ENCODE measurements at places on chromosomes 2 and 18.
A peak's percentile ranks its signal among the peaks of the same experiment; 100 is the strongest.

GRCh38 chr2:240369801-240370585 lies 65.5 kb upstream of the GPC1 start:
- DNase-seq = no peak

DNA sequence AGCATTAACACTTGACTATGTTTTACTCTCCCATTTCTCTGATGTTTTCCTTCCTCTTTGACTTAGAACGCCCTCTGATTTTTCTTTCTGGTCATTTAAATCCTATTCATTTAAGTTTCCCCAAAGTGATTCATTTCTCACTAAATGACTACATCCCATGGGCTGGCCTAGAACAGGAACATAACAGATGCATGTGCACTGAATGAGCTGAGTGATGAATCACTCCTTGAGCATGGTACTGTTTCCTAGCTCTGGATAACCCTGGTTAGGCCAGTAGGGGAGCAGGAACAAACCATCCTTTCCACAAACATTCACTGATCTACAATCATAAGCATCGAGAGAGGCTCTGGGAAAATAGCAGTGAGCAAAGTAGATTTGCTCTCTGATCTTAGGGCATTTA lies 221.9 kb upstream of the SETBP1 start:
- DNase-seq = no peak

DNA sequence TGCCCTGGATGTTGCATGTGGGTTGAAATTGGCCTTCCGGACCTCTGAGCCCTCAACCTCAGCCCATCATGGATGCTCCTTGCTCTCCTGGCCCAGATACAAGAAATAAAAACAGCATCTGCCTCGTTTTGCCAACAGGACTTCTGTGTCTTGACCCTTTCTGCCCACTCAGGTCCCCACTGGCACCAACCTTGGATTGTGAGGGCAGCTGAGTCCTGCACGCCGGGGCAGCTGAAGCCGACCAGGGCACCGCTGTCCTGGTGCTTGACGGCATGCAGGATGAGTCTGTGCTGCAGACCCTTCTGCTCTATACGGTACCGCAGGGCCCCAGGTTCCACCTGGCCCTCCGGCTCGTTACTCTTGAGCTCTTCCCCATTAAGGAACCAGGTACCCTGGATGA lies 4.7 kb downstream of the OBSL1 start:
- DNase-seq = no peak

GRCh38 chr2:35585972-35586371 lies 769.6 kb upstream of the CRIM1 start:
- no peak for DNase-seq

DNA sequence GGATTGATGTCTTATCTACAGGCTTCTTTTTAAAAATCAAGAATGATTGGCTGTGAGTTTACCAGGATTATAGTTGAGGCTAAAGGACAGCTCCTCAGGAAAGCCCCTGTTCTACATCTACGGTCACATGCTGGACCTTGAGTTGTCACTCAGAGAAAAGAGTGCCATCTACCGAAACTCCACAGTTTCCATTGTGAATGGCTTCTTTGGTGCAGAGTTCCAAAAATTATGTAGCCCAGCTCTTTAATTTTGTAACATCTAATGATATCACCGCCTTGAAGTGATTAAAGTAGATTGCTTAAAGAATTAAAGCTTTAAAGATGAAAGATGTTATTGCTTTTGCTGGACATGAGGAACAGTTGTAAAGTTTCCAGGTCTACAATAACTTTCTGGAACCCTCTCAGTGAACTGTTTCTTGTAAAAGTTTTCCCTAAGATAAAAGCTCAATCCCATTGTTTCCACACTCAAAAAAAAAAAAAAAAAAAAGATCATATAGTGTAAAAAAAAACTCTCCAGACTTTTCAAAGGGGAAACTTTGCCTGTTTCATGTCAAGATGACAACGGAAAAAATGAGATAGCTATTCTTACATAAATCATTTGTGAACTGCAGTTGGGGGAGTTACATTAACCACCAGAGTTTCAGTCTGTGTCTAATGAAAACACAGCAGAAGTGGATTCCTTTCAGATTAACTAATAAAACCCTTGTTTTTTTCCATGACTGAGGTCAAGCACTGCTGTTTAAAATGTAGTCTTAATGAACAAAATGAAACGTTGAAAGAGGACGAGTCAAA lies 4.3 kb downstream of the COL3A1 start:
- no peak for DNase-seq

DNA sequence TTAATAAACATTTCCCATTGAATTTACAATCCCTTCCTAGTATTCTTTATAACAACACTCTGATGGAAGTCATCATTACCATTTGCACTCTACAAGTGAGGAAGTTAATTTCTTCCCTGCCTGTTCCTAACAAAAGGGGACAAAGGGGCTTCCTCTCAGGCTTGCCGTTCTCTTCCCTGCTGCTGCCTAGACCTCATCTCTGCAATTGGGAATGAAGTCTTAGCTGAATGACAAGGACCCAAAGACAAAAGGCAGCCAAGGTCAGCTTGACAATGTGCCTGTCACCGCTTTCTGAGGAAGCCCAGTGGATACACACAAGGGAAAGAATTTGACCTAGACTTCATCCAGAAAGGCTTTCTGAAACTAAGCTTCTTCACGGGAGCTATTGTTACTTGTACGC lies 416.4 kb downstream of the CMPK2 start:
- DNase-seq = no peak

- no peak for DNase-seq
These were observed 8.5 kb upstream of the CELF4 start for GRCh38 chr18:37574113-37574512.

- DNase-seq = peak; percentile 58
These were observed 168.2 kb downstream of the FAM210A start for GRCh38 chr18:13558124-13558523.

DNA sequence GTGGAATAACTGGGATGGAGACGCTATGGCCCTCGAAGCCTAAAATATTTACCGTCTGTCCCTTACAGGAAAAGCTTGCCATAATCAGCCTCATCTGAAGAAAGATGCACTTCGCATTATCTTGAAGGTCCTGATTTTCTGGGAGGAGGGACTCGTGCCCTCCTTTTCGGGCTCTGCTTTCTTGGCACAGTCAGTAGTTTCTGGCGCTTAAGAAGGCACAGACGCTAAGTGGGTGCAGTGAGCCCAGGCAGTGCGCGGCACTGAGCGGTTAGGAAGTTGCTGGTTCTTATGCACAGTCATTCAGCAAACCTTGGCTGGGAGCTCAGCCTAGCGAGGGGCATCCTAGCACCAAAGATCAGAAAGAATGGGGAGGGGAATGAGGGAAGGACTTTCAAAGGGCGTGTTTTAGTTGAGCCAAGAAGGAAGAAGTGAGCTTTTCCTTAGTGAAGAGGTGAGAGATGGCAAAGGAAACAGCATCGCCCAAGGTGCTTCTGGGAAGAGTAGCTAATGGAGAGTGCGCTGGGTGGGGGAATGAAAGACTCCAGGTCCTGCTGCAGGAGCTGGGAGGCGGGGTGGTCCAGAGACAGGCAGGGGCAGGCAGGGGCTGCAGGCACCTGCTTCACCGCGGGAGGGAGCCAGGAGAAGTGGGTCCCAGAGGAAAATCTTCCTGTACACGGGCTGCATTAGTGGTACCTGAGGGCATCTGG lies 64.1 kb downstream of the ZCCHC2 start:
- DNase-seq = no peak

DNA sequence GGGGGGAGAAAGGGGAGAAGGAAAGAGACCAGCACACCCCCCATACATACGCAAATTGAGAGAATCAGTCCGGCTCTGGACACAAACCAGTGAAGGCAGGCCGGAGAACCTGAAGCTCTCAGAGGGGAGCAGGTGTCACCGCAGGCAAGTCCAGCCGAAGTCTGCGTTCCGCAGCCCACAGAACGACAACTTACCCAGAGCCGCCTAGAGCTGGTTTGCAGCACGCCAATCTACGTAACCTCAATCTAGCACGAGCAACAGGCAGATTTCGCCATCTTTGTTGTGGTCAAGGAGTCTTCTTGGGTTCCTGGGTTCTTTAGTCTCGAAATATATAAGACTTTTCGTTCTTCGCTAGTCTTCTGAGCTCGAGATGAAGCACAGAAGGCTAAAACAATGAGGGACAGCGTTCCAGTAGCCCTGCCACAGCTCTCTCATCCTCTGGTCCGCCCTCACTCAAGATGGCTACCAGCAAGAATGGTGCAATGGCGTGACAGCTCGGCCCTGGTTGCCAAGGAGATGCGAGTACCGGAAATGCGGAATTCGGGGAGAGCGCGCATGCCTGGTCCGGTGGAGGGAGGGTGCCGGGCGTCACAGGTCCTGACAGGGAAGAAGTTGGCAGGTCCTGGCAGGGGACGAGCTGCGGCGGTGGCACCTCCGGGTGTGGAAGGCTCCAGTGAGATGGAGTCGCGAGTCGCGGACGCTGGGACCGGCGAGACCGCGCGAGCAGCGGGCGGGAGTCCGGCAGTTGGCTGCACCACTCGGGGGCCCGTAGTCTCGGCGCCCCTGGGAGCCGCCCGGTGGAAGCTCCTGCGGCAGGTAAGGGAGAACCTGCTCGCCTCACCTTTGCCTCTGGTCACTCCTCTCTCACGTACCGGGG lies at the start of the genes CAMKMT and PREPL:
Gene CAMKMT, plus strand, starts transcription at position 618 of the 877 bp plus-strand sequence.
Gene PREPL, minus strand, starts transcription at position 165 of the 877 bp plus-strand sequence. CDS start 15,152 bp downstream, outside the sequence.
- DNase-seq = peak; percentile 98

- peak; percentile 72 for DNase-seq
These were observed 1.2 kb downstream of the RTKN start for GRCh38 chr2:74440378-74441169.

GRCh38 chr2:220465700-220466099 lies 838.3 kb downstream of the SLC4A3 start:
- DNase-seq = no peak

DNA sequence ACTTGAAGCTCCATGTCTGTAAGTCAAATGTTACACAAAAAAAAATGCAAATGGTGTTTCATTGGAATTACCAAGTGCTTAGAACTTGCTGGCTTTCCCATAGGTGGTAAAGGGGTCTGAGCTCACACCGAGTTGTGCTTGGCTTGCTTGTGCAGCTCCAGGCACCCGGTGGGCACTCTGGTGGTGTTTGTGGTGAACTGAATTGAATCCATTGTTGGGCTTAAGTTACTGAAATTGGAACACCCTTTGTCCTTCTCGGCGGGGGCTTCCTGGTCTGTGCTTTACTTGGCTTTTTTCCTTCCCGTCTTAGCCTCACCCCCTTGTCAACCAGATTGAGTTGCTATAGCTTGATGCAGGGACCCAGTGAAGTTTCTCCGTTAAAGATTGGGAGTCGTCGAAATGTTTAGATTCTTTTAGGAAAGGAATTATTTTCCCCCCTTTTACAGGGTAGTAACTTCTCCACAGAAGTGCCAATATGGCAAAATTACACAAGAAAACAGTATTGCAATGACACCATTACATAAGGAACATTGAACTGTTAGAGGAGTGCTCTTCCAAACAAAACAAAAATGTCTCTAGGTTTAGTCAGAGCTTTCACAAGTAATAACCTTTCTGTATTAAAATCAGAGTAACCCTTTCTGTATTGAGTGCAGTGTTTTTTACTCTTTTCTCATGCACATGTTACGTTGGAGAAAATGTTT lies 97.9 kb upstream of the IL1R2 start:
- no peak for DNase-seq

DNA sequence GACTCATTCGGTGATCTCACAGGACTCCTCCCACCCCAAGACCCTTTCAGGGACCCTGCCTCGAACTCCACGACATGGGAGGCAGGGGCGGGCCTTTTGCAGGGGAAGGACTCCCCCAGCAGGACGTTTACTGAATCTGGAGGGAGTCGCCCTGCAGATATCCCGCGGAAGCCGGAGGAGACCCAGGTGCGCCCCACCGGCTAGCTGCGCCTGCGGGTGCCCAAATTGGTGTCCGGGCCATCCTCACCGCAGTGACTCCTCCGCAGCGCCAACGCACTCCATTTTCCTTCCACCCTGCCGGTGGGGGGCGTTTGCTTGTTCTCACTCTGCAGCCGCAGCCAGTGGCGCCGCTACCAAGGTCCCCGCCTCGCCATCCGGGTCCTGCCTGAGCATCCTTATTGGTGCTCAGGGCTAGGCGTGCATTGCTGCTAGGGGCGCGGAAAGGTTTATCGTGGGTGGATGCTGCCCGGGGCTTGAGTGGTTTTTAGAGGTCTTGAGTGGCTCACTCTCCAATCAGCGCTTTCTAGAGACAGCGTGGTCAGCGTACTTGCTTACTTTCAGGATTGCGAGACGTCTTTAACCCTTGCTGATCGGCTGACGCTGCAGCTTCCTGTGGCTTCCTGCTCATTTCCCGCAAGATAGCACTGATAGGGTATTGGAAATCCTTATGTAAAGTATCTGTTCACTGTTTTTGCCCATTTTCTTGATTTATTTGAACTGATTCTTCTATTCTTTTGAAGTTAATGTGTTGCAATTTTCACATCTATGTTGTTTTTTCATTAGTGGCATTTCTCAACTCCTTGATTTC lies 81.4 kb downstream of the BIN1 start:
- peak; percentile 76 for DNase-seq

DNA sequence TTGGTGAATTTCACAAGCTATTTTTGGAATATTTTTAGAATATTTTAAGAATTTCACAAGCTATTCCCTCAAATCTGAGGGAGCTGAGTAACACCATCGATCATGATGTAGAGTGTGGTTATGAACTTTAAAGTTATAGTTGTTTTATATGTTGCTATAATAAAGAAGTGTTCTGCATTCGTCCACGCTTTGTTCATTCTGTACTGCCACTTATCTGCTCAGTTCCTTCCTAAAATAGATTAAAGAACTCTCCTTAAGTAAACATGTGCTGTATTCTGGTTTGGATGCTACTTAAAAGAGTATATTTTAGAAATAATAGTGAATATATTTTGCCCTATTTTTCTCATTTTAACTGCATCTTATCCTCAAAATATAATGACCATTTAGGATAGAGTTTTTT lies 15.9 kb downstream of the TYMS start:
- no peak for DNase-seq

- no peak for DNase-seq
These were observed 29.7 kb downstream of the ZC3H6 start for GRCh38 chr2:112305132-112305531.

DNA sequence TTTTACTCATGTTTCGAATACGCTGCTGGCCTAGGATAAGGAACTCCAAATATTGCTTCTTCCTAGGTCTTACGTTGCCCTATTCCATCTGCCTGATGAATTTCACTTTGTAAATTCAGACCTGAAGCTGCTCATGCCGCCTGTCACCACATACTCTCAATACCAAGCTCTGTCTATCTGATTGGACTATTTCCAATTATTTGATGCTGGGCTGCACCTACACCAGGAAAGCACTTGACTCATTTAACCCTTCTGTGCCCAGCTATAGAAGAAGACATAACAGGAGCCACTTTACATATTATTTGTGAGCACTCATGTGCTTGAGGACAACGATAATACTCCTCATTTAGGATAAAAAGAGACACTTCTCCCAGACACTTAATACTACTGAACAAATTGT lies 1293.9 kb upstream of the LRRTM1 start:
- DNase-seq = no peak

DNA sequence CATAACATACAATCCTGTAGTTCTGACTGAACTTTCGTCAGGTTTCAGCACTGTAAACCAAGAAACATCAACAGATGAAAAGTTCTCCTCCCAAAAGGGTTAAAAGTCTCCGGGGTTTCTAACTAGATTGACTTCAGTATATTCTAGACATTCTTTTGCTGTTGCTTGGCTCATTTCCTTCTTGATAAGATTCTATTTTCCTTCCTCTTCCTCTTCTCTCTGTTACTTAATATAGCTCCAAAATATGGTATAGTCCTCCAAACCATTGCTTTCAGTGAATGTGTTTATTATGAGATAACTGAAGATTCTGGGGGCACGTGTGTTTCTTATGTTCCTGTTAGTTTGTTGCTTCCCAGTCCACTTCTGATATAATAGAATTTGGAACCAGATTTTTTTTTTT lies 46.4 kb upstream of the MAP4K3 start:
- DNase-seq = no peak
